Dermis microvascular lymphatic vessel endothelial cell (primary cell): ENCODE measurements at places on chromosomes 5 and 9.

DNA sequence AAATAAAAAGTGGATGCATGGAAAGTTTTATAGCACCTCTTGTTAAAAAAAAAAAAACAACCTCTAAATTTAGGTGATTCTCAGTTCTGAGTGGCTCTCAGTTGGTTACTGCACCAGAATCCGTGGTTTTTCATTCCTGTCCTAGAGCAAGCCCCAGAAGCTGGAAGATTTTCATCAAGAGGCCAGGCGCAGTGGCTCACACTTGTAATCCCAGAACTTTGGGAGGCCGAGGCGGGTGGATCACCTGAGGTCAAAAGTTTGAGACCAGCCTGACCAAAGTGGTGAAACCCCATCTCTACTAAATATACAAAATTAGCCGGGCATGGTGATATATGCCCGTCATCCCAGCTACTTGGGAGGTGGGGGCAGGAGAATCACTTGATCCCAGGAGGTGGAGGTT, 27.2 kb upstream of the SLC9A3 start:
- DNase-seq: no peak

- no peak for DNase-seq
Observed at GRCh38 chr5:181217803-181218062, 5.3 kb upstream of the TRIM41 start.

- peak; percentile 54 for DNase-seq
Observed at GRCh38 chr9:127199001-127199791, 65.4 kb upstream of the GARNL3 start.

DNA sequence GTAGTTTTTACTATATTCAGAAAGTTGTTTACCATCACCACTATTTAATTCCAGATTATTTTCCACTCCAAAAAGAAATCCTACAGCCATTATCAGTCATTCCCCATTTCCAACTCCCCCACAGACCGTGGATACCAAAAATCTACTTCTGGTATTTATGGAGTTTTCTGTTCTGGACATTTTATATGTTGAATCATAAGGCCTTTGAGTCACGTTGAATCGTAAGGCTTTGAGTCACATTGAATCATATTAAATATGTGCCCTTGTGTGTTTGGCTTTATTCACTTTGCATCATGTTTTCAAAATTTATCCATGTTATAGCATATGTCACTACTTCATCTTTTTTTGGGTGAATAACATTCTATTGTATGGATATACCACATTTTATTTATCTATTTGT, 454.1 kb upstream of the NUDT12 start:
- DNase-seq: no peak

- no peak for DNase-seq
Observed at GRCh38 chr5:219991-220390, 1.9 kb downstream of the SDHA start.

- no peak for DNase-seq
Observed at GRCh38 chr5:91957666-91958065, 574.5 kb upstream of the ARRDC3 start.

- peak; percentile 87 for DNase-seq
Observed at GRCh38 chr5:163434401-163434866, 3.0 kb upstream of the CCNG1 start.

GRCh38 chr9:3732077-3733038, 206.6 kb upstream of the RFX3 start:
- peak; percentile 82 for DNase-seq

- no peak for DNase-seq
Observed at GRCh38 chr9:124511426-124511840, 4.2 kb upstream of the NR5A1 start.

GRCh38 chr5:118007262-118007661, 981.1 kb downstream of the DTWD2 start:
- DNase-seq: no peak

GRCh38 chr5:116942622-116943021, 368.0 kb upstream of the SEMA6A start:
- no peak for DNase-seq

DNA sequence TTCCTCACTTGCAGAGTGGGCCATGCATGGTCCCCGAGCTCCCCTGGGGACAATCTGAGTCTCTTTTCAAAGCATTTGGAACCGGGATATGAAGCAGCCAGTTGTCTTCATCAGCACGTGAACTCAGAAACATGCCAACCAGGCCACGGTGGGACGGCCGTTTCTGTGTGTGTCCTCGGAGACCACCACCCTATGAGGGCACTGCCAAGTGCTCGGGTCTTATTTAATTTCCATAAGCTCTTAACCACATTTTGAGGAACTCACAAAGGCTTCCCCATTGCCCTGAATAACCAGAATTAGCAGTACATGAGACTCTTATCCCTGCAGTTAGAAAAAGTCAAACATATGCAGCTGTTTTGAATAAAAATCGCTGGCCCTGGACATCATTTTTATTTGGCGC, 60.1 kb downstream of the OTULIN start:
- DNase-seq: no peak

DNA sequence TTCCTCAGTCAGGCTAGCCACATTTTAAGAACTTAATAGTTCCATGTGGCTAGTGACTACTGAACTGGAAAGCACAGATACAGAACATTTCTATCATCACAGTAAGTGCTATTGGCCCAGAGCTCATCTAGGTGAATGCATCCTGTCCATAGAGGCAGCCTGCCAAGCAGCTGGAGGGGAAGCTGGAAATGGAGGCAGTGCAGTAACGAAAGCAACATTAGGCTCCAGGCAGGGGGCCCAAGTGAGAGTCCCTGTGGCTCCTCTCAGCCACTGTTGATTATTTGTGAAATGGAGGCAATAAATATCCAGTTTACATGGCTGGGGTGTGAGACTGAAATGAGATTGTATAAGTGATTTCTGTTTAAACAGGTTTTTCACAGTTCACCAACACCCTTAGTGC, 227.2 kb upstream of the KLF9 start:
- DNase-seq: peak; percentile 60

DNA sequence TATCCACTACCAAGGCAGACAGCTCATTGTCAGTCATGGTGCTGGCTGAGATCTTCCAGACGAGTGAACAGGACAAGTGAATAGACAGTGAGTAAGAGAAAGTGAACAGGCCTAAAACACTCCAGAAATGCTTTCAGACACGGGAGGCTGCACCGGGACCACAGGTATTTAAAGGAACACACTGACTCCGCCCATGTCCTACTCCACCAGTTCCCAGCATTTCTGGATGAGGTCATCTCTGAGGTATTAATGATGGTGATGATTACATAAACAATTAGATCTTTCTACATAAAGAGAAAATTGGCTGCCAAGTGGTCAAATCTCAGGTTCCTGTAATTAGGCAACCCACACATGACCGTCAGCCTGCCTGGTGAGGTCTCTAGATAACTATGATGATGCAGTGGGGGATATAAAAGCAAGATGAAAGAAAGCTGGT, at the start of gene ACTBL2:
TSS of gene ACTBL2 (minus strand) at position 141 of the 436 bp plus-strand sequence. CDS start at position 37, 104 bp downstream.
- no peak for DNase-seq

DNA sequence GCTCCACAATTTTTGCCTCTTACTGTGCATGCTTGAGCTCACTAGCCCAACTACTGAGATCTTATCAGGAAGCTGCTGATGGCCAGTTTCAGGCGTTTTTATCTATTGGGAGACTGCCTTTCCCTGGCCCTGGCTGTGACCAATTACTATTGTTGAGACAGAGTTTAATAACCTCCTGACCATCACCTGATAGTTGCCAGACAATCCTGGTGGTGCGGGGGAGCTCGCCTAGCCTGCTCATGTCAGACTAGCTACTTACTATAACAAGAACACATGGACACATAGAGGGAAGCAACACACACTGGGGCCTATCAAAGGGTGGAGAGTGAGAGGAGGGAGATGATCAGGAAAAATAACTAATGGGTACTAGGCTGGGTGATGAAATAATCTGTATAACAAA, 13.0 kb upstream of the OXCT1 start:
- DNase-seq: no peak

DNA sequence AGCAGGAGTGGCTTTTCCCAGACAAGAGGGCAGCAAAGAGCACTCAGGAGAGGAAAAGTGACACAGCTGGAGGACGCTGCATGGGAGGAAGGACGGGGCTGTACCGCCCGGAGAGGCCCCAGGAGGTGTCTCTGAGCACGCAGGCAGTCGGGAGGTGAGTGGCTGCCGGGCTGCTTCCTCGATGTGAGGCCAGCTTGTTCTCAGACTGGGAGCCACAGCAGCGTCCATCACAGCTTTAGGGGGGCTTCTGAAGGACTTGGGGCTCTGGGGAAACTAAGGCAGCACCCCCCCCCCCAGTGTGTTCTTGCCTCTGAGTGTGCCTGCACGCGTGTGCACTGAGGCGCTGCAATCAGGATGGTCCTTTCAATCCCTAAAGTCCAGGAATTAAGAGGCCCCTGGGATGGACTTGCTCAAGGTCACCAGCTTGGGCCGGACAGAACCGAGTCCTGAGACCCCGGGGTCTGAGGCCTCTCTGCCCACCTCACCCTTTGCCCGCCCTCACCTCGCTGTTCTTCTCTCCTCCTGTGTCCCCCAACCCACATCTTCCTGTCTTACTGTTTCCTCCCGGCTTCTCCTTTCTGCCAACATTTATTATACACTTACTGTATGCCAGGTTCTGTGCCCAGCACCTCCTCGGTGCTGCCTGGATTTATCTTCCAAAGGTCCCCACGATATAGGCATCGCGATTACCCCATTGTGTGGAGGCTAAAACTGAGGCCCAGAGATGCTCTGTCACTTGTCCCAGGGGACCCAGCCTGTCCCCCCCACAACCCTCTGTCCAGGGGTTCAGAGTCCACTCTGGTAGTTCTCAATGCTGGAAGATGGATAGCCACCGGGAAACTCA, 32.9 kb downstream of the FAM163B start:
- no peak for DNase-seq

DNA sequence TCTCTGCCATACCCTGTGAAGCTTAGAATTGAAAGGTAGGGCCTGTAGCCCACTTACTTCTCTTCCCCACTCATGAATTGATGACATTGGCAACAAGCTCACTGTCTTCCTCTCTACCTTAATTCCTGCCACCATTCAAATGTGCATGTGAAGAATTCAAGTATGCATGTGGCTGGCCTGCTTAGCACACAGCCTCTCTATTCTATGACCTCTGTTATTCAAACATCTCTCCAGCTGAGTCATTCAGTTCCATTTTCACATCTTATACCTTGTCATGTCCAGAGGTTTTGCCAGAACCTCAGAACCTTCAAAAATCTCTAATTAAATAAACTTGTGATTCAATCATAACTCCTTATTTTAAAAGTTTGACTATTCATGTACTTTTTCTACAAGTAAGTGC, 114.7 kb upstream of the MAN2A1 start:
- no peak for DNase-seq

DNA sequence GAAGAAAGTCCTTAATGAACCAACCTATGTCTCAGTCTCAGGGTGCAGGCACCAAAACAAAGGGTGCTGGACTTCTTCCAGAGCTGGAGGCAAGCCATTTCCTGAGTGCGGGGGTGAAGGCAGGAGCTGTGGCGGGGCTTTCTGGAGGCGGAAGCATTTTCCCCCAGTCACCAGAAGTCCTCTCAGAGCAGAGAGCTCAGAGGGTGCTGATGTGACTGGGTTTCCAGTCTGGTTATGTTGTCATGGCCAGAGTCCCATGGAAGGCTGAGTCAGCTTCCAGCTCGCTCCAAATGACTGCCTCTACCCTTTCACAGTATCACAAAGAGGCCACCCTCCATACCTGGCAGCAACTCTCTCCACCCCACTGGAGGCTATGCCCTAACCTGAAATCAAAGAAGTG, 86.0 kb downstream of the TRPC7 start:
- no peak for DNase-seq

DNA sequence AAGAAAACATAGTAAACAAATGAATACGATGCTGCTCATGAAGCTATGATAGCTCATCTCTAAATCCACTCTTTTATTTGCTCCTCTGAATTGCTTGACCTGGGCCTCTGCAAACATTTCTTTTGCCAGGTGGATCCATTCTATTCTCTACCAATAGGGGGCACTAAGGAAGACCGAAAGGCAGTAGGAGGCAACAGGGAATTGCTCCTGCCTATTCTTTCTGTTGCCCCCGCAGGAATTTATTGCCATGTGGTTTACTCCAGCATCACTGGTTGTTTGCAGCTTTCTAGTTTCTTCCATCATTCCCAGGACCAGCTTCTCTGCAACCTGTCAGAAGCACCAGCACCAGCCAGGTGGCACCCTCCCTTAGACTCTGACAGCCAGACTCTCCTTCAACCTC, 5.3 kb downstream of the GAPT start:
- DNase-seq: no peak

GRCh38 chr5:79795764-79796398, 106.2 kb downstream of the CMYA5 start:
- no peak for DNase-seq

DNA sequence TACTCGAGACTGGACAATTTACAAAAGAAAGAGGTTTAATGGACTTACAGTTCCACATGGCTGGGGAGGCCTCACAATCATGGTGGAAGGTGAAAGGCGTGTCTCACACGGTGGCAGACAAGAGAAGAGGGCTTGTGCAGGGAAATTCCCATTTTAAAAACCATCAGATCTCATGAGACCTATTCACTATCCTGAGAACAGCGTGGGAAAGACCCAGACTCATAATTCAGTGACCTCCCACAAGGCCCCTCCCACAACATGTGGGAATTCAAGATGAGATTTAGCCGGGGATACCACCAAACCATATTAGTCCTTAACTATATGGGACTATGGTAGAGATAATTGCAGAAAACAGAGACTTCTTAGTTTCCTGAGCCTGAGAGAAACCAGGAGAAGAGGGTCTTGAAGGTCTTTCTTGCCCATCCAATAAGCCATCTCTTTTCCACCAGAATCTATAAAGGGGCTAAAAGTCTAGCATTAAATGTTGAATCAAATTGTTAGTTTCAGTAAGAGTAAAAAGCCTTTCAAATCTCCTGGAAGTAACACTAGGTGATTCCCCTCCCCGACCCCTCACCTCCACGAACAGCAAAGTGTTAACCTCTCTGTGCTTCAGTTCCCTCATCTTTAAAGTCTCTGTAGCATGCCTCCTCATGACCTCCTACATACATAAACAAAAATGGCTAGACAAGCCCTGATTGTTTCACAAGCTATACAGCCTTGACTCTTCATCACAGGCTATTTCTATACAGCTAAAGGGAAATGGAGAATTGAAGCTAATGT, 259.1 kb downstream of the TMEM167A start:
- DNase-seq: no peak

- peak; percentile 46 for DNase-seq
Observed at GRCh38 chr5:163867324-163867723, 361.9 kb downstream of the MAT2B start.

GRCh38 chr9:136470792-136471469, 11.9 kb downstream of the SEC16A start:
- no peak for DNase-seq

DNA sequence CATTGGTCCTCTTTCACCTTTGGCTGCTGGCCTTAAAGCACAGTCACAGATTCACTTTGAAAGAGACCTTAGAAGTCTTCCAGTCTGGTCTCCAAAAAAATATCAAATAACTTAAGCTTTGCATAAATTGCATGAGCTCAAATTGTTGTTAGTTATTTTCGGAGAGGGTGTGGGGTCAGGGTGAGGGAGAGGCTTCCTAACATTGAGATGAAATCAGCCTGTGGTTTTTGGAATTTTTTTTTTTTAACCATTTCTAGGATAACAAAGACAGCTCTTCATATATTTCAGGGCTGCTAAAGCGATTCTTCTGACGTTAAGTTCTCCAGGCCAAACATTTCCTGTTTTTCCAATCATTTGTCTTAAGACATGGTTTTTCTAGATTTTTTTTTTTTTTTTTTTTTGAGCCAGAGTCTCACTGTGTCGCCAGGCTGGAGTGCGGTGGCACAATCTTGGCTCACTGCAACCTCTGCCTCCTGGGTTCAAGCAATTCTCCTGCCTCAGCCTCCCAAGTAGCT, 4.5 kb downstream of the OCLN start:
- no peak for DNase-seq
